ENCODE measurements at places on chromosomes 13 and 19. TPM values are rescaled to one million over a fixed set of nuclear protein-coding genes. Genes with fewer than 3 reads are reported as not detected.

Gene KCNRG
- 0.29 TPM for total RNA-seq

Gene MVB12A
- total RNA-seq: 33.4 TPM

DNA sequence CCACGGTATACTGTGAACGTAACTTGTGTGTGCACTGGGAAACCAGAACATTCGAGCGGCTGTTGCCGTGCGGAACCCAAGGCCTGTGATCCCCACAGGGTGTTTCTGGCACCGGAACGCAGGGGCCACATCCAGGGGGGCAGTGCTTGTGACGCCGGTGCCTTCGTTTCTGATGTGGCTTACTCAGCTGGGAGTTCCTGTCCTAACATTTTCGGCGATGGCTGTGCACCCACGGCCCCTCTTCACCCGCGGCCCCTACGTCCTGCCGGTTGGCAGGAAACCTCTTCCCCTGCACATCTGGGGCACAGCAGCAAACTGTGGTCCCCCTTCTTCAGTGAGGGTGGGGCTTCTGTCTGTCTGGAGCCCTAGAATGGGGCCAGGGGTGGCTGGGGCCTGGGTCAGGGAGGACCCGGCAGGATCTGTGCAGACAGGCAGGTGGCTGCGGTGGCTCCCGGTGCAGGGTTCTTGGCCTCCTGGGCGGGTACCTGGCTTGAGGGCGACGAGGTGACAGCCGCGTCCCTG, 26.2 kb downstream of the CSNK1G2 start:
- H3K4me3 ChIP-seq: no peak overlapping the region
- H3K36me3 ChIP-seq: peaks cover 26% of the 10 kb centered on the region
- DNase-seq: no peak
- no peaks in the 10 kb centered on the region for H3K27me3 ChIP-seq
- H3K27ac ChIP-seq: no peak overlapping the region

DNA sequence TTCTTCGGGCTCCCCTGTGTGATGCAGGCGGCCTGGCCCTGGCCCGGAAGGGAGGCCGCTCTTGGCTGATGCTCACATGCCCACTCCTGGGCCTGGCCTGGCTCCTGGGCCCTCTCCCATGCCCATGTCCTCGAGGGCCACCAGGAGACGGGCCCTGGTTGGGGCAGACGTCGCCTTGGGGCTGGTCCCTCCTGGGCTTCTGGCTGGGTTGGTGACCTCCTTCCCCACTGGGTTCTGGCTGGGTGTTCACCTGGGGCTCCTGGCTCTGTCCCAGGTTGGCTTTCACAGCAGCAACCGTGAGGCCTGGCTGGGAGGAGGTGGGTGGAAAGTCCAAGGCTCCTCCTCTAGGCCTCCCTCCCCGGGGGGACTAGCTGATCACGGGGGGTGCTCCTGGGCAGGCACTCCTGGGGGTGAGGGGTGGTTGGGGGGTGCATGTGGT, 15.5 kb upstream of the SLC7A10 start:
- no peak overlapping the region for H3K27ac ChIP-seq
- H3K27me3 ChIP-seq: no peaks in the 10 kb centered on the region
- no peaks in the 10 kb centered on the region for H3K36me3 ChIP-seq
- H3K4me3 ChIP-seq: no peak overlapping the region
- peaks cover 4% of the 10 kb centered on the region for H3K4me1 ChIP-seq

DNA sequence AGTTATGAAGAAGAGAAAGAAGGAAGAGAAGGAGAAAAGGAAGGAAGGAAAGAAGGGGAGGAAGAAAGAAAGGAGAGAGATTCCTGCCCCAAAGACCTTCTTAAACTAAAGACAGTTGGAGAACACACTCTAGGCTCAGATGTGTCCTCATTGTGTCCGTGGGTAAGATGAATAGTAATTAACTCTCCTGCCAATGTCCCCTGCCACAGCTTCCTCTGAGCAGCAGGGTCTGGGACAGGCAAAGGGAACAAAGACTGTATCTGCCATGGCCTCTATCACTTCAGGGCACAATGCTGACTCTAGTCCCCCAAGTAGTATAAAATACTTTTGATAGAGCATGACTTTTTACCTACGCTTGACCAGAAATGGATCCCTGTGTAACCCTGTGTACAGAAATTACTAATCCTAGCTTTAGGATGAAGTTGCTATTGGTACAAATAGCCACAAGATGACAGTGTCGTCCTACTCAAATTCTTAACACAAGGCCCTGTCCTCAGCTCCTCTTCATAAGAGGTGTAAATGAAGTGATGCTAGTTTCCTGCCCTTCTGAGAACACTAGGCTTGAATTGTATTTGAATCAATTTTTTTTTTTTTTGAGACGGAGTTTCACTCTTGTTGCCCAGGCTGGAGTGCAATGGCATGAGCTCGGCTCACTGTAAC, 186.2 kb upstream of the GPR12 start:
- H3K27ac ChIP-seq: no peak overlapping the region
- no peak overlapping the region for H3K4me3 ChIP-seq
- no peaks in the 10 kb centered on the region for H3K27me3 ChIP-seq
- H3K4me1 ChIP-seq: no peaks in the 10 kb centered on the region
- DNase-seq: no peak

- H3K4me1 ChIP-seq: peaks cover 91% of the 10 kb centered on the region
- no peak for DNase-seq
- H3K4me3 ChIP-seq: no peak overlapping the region
- H3K27ac ChIP-seq: peak overlapping the region; percentile 55
- H3K36me3 ChIP-seq: no peaks in the 10 kb centered on the region
- no peaks in the 10 kb centered on the region for H3K27me3 ChIP-seq
Measured at GRCh38 chr13:33186861-33187291, 98.7 kb downstream of the STARD13 start.

- peaks cover 4% of the 10 kb centered on the region for H3K36me3 ChIP-seq
- H3K4me3 ChIP-seq: no peak overlapping the region
- H3K27ac ChIP-seq: no peak overlapping the region
- no peak for DNase-seq
- H3K27me3 ChIP-seq: no peaks in the 10 kb centered on the region
- peaks cover 13% of the 10 kb centered on the region for H3K4me1 ChIP-seq
Measured at GRCh38 chr19:52687684-52688083, 47.2 kb downstream of the ZNF611 start.

DNA sequence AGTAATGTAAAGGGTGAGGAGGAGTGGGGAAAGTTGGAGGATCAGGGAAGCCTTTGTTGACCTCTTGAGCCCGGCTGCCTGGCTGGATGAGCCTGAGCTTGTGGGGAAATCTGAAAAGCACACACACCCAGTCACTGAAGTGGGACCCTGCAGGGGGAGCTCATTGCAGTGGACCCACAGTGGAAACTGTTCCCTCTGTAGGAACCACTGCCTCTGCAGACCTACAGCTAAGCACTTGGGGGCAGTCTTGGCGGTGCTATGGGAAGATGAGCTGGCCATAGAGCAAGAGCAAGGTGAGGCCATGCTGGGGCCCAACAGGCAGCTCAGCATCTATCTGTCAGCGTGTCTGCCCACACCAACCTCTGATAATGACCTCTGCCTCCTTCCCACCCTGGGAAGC, 294.8 kb downstream of the TSHZ3 start:
- no peak overlapping the region for H3K27ac ChIP-seq
- DNase-seq: peak; percentile 63
- H3K36me3 ChIP-seq: no peaks in the 10 kb centered on the region
- no peaks in the 10 kb centered on the region for H3K4me1 ChIP-seq
- no peak overlapping the region for H3K4me3 ChIP-seq
- no peaks in the 10 kb centered on the region for H3K27me3 ChIP-seq

GRCh38 chr19:11481534-11482383, 913 bp upstream of the ELAVL3 start:
- H3K4me1 ChIP-seq: peaks cover 25% of the 10 kb centered on the region
- H3K27ac ChIP-seq: no peak overlapping the region
- peaks cover 9% of the 10 kb centered on the region for H3K36me3 ChIP-seq
- H3K4me3 ChIP-seq: peak overlapping the region; percentile 41
- DNase-seq: peak; percentile 86
